ENCODE measurements at places on chromosomes 4 and X.

GRCh38 chr4:188437535-188437934 lies 298.3 kb downstream of the TRIML1 start:
- no peak for DNase-seq

DNA sequence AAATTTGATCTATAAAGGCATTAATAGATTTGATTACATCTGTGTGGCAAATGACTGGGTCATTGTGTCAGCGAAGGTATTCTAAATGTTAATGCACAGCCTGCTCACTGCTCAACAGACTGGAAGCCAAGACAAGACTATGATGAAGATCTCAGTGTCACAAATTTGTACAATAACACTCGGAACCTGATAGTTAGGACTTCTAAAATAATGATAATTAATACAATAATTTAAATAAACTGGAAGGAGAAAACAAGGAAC lies 217.4 kb downstream of the CENPC start:
- no peak for DNase-seq

DNA sequence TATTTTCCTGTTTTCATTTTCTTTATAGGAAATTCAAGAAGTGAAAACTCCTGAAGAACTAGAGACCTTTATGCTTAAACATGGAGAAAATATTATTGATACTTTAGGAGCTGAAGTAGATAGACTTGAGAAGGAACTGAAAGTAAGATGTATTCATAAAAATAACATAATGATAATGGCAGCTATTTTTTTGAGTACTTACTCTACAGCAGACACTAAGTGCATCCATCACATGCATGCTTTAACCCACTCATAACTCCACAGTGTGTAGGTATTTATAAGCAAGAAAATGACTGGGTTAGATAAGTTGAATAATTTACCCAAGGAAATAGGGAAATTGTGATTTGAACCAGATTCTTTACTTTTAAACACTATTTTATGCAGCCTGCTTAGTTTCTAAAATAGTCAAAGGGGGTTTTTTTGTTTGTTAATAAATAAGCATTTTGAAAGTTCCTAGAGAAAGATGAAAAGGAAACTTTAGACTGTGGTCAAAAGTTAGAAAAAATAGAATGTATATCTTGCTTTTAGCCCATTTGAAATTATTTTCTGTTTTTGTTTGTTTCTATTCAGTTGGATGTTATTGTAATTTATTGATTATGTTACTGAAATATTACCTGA lies 74.2 kb downstream of the BEND4 start:
- DNase-seq: no peak

- no peak for DNase-seq
Measured at GRCh38 chr4:185398618-185399017, 2.0 kb downstream of the ANKRD37 start.

- DNase-seq: no peak
Measured at GRCh38 chr4:152458801-152459302, 77.0 kb downstream of the FBXW7 start.

- no peak for DNase-seq
Measured at GRCh38 chrX:55767100-55767499, 49.6 kb downstream of the RRAGB start.

GRCh38 chr4:7938266-7938608 lies 1.4 kb downstream of the AFAP1 start:
- DNase-seq: no peak

DNA sequence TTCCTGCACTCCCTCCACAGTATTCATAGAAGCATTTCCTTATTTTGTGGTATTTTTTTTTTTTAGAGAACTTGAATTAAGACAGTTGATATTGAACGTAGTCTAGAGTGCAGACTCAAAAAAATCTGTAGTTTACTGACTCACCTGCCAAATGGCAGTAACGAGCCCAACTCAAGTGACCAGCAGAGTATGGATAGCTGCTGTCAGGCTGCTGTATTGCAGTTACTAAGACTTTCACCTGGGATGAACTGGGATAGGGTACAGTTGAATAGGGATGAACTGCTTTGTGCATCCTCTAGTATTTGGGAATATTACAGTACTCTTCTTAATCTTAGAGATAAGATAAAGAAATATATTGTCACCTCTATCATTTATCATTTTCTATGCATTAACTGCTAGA lies 7.0 kb upstream of the SLC7A11 start:
- no peak for DNase-seq

DNA sequence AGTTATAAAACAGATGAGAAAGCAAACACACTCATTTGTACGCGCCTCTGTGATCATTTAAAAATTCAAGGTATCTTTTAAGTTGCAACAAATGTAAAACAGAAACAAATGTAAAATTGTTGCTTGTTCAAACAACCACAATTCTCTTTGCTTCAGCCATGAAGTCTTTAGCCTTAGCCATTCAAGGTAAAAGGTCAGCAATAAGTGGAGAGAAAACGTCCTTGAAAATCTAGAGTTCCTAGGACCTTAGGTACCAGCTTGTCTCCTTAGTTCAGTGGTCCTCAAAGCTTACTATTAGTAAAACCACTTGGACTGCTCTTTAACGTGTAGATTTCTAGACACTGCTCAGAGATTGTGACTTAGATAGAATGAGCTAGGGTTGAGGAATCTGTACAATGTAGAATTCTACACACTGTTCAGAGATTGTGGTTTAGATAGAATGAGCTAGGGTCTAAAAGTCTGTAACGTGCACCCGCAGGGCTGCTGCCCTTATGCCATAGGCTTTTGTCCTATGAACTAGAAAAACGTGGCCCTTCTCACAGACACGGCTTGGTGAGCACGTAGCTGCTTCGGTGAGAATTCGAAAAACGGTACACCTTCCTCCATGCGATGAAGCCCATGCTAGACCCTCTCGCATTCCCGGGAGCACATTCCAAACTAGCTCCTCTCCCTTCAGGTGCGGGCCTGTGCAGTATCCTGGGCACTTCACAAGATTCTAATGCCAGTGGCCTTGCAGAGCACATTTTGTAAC lies 1.7 kb downstream of the PLAC8 start:
- DNase-seq: no peak

DNA sequence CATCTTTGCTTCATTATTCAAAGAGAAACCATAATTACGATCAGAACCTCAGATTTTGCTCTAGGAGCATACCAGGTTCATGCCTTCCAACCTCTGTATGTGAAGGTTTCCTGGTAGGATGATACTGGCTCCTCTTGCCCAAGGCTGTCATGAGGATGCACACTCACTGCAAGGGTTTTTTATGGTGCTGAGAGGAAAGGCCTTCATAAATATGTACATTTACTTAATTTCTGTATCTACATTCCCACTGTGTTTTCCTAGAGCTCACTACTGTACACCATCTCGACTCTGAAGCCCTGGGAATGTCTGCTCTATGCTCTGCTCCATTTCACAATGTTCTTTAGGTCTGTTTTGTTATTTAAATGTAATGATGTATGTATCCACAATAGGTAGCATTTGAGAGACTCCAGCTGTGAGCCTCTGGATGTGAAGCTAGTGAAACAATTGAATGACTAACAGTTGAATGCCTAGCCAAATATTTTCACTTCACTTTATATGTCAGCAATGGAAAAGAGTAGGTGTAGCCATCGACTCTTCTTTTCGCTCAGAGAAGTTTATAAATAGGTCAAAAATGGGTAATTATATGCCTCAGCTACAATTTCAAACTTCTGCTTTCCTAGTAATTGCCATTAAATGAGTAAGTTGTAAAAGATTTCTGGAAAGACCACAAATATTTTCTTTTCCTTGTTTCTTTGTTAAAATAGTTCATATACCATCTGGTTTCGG lies 228.0 kb downstream of the PALLD start:
- no peak for DNase-seq

DNA sequence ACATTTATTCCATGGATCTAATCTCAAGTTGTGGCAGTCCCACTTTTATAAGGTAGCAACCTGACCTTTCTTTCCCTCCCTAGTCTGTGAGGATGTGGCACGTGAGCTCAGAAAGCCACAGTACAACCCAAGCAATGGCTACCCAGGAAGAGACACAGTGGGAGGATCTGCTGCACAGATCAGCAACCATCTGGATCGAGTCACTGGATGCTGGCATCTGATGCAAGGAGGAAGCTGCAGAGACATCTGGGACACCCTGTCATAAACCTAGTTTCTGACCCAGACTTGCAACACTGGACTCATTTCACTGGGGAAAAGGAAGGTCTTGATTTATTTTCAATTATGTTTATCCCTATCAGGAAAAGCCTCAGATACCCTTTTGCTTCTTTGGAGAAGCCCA lies 327.1 kb downstream of the PAPSS1 start:
- no peak for DNase-seq

GRCh38 chrX:109626637-109627036 lies 1.7 kb upstream of the KCNE5 start:
- DNase-seq: no peak

DNA sequence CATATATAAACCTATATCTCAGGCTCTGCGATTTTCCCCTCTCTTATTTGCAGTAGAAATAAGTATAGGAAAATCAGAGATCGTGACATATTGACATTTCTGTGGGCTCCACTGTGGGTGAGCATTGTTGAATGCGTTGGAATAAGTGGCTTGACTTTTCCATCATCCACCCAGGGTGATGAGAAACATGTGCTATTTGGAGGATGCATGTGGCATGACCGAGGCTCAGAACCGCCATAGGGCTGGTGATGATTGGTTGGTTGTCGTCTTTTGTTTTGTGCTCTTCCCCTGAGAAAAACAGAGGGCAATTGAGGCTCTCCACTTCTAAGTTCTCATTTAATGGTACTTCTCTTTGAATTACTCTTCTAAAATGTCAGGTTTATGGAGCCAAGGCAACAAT lies 140.1 kb downstream of the MXRA5 start:
- no peak for DNase-seq

DNA sequence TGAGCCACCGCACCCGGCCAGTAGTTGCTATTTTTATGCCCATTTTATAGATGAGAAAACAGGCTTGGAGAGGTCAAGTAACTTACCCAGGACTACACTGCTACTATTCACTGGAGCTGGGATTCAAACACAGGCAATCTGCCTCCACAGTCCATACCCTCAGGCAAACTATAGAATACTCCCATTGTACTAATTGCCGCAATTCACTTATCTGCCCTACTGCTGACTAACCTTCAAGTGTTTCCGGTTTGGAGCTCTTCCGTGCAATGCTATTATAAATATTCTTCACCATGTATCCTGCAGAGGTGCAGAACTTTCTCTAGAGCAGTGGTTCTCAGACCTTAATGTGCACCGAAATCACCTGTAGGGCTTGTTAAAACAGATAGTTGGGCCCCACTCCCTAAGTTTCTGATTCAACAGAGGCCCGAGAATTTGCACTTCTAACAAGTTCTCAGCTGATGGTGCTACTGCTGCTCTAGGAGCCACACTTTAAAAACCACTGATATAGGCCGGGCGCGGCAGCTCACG lies 1.9 kb upstream of the G3BP2 start:
- no peak for DNase-seq

DNA sequence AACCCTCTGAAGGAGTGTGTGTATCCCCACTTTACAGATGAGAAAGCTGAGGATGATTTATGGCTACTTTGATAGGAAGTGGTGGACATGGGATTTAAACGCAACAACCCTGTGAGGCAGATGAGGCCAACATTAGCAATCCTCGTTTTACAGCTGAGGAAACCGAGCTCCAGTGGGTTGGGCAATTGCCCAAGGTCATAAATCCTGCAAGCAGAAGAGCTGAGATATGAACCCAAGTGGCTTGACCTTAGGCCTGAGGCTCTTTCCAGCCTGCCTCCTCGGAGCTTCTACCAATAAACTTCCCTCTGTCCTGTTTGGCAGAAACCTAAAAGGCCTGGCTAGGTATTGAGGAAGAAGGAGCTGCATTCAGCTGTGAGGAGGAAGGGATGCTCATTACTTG lies 185.5 kb upstream of the RBPJ start:
- DNase-seq: no peak

- no peak for DNase-seq
Measured at GRCh38 chrX:130523460-130524394, 121.9 kb downstream of the RBMX2 start.

GRCh38 chr4:108060686-108061321 lies 71.1 kb downstream of the HADH start:
- DNase-seq: no peak

- DNase-seq: no peak
Measured at GRCh38 chrX:48028091-48028490, 21.3 kb downstream of the SPACA5 start.

- no peak for DNase-seq
Measured at GRCh38 chr4:6573551-6573950, 1.4 kb upstream of the MAN2B2 start.

GRCh38 chr4:187608001-187608421 lies 387.6 kb upstream of the ZFP42 start:
- DNase-seq: no peak

DNA sequence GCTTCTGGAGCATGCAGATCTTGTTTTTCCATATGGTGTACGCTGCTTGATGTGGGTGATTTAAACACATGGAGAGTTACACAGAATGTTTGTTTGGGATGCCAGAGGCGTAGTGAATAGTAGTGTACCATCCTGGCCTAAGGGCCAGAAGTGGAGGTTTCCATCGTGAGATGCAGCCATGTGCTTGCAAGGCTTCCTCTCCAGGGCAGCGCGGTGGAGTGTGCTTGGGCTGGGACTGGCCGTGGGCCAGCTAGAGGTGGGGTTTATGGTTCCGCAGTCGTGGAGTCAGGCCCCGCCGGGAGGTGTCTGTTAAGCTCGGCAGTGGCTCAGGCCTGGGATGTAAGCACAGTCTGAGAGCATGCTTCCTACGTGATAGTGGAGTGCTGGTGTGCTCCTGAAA lies 14.0 kb downstream of the STOX2 start:
- no peak for DNase-seq

- no peak for DNase-seq
Measured at GRCh38 chr4:7625071-7625470, 190.3 kb upstream of the PSAPL1 start.

DNA sequence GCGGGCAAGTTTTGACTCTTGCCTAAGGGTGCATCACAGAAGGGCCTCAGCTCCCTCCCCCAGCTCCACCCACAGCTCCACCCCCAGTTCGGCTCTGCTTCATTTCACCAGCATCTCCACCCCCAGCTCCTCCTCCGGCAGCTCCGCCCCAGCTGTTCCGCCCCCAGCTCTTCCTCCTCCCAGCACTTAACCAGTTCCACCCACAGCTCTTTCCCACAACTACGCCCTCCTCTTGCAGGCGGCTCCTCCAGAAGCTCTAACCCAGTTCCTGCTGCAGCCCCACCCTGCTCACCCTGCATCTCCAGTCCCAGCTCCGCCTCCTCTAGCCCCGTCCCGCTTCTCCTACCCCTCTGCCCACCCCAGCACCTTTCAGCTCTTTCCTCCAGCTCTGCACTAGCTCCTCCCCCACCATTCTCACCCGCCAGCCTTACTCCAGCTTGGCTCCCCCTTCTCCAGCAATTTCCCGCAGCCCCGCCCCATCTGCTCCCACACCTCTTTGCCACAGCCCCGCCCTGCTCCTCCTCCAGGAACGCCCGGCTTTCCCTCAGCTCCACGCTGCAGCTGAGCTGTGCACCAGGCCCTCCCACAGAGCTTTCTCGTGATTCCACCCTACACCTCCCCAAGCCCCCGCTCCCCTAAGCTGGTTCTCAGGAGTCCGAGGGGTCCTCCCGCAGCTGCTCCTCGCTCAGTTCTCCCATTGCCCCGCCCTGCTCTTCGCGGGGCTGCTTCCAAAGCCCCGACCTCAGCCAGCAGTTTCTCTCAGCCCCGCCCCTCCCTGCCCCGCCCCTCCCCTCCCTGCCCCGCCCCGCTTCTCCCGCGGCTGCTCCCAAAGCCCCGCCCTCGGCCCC lies 1.3 kb upstream of the EOLA1 start:
- peak; percentile 71 for DNase-seq

All from stimulated activated CD4-positive, alpha-beta T cell treated with anti-CD3 and anti-CD28 coated beads, Interleukin-15, amount 100 ng/mL, for 48 hours (primary cell).